NCI-H1694 (cell line): ENCODE measurements at places on chromosomes 2 and 18.

GRCh38 chr18:57705832-57706595, 84.4 kb upstream of the NARS1 start:
- no peak for DNase-seq

GRCh38 chr2:186339716-186340115, 146.3 kb upstream of the ZC3H15 start:
- no peak for DNase-seq

- DNase-seq = no peak
Measured at GRCh38 chr18:46419391-46420141, 237.5 kb downstream of the LOXHD1 start.

DNA sequence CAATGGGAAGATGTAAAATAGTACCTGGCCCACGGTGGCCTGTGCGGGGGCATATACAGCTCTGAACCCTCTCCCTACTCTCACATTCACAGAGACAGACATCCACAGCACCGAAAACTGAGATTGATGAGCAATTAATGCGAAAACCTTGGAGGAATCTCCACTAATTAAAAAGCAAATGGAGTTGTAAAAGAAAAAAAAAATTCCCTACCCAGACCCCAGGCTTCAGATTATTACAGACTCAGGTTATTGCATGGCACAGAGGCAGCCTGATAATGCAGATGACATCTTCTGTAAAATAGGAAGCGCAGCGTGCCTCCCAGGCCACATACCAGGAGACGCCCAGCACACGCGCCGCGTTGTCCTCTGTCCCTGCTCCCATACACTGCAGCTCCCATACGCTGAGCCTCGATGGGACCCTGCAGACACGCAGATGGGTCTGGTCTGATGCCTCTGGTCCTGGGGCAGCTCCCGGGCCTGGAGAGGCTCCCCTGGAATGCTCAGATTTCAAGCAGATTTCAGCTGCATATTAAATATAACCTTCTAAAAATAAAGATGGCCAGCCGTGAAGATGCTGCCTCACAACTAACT, 496.1 kb upstream of the MYT1L start:
- no peak for DNase-seq

DNA sequence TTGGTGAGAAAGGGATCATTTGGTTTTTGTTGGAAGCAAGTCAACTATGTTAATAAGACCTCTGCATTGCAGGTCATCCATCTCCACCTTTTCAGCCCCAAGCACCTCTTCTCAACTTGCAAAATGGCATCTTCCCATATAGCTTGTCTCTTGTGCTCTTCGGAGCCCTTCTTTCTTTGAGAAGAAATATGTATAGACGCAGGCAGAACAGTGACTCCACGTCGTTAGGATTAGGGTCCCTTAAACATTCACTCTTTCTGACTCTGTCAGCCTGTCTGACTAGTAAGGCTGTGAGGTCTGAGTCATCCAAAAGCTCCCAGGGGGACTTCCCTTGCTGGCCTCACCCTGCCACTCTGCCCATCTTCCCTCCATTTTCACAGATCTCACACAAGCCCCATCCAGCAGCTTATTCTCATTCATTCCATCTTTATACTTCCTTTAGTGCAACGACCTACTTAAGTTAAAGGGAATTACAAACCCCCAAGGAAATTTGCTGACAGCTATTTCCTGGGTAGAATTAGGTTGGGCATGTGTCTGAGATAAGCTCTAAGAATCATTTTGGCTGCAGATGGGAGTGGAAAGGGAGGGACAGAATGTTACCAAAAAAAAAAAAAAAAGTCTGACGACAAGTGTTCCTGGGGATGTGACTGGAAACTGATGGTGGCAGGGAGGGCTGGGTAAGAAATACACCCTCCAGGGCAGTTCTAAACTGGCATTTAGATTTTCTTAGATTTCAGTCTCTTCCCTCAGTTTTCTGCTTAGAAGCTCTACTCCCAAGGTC, 37.7 kb upstream of the MEX3C start:
- DNase-seq = no peak

DNA sequence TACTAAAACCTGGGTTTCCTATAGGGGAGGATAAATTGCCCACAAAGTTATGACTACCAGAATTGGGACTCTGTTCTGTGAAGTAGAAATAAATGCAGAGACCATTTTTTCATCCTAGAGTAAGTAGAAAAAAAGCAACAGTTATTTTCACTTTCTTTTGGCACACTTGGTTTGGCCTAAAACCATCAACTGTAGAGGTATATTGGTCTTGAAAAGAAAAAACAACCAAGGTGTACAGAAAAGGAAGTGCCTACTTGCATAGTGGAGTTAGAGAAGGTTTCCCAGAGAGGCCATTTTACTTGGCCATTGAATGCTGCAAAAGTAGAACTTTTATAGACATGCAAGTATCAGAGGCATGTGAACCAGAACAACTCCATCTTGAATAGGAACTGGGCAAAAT, 89.4 kb upstream of the TACR1 start:
- no peak for DNase-seq

GRCh38 chr18:6118080-6118479, 222.8 kb upstream of the TMEM200C start:
- DNase-seq = no peak

GRCh38 chr2:117273009-117273671, 541.4 kb upstream of the DDX18 start:
- no peak for DNase-seq

GRCh38 chr2:233832414-233832813, 21.9 kb downstream of the HJURP start:
- no peak for DNase-seq

- DNase-seq = no peak
Measured at GRCh38 chr2:13919981-13920382, 712.5 kb upstream of the LRATD1 start.

GRCh38 chr2:182366628-182367027, 60.2 kb downstream of the PDE1A start:
- DNase-seq = no peak

- DNase-seq = no peak
Measured at GRCh38 chr2:24613154-24613814, 122.2 kb downstream of the NCOA1 start.

DNA sequence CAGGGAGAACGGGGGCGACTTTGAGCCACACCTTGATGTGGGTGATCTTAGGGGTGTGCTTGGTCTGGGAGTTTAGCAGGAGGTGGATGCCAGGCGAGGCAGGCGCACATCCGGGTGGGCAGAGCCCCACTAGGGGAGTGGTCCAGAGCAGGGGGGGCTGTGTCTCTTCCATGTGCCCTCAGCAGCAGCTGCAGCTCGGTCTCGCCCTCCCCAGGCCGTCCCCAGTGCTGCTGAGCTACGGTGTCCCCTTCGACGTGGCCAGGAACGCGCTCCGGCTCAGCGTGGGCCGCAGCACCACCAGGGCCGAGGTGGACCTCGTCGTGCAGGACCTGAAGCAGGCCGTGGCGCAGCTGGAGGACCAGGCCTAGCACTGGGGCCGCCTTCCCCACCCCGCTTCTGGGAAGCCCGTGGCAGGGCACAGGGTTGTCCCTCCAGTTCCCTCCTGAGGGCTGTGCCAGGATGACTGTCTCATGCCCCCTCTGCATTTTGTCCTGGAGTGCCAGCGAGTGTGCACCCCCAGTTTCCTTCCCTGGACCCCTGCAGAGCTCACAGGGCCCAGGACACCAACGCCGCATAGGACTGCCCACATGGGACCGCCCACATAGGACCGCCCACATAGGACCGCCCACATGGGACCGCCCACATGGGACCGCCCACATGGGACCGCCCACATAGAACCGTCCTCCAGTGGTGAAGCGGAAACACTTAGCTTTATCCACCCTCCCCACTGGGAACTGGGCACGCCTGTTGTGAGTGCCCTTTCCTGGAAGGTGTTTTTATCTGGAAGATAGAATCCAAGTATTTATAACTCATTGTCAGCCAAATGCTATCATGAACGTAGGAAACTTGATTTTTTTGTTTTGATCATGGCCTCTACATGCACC, 1.9 kb upstream of the ESPNL start:
- DNase-seq = no peak
